ENCODE measurements at places on chromosomes 3 and 15. TPM values are rescaled to one million over a fixed set of nuclear protein-coding genes. Genes with fewer than 3 reads are reported as not detected.

Gene ZNF660
- 0.94 TPM for total RNA-seq

Gene FAH
- 44.5 TPM for total RNA-seq

Gene C2CD4A
- total RNA-seq = 0.05 TPM

Gene RLBP1
- total RNA-seq = not detected

Gene CRABP1
- total RNA-seq = not detected

Gene SMC4
- 36.5 TPM for total RNA-seq

Gene CADPS
- total RNA-seq = not detected

Gene SLC22A13
- total RNA-seq = not detected

Gene PLA2G4D
- not detected for total RNA-seq

Gene PAQR5
- total RNA-seq = 1.5 TPM

Gene GHSR
- total RNA-seq = not detected

Gene WDR53
- 3.2 TPM for total RNA-seq

Gene PPP1R14D
- not detected for total RNA-seq

Gene HTR3E
- not detected for total RNA-seq

Gene CNTN4
- total RNA-seq = not detected

Gene LRRN1
- not detected for total RNA-seq

Gene UBAP1L
- 0.75 TPM for total RNA-seq

Gene UPK1B
- total RNA-seq = not detected
